ENCODE measurements at places on chromosomes 13 and 19.

DNA sequence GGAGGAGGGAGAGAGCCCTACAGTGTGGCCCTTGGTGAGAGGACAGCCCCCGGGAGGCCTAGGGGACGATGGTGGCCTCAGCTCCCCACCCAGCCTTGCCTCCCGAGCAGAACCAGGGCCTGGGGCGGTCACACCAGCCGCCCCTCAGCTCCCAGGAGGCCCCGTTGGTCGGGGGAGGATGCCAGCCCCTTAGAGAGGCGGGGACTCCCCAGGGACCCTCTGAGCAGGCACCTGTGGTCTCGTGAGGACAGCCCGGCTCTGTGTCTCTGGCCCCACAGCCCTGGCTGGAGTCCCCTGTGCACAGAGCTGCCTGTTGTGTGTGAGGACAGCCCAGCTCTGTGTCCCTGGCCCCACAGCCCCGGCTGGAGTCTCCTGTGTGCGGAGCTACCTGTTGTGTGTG, 158.8 kb downstream of the KDM4B start:
- no peak for DNase-seq

GRCh38 chr13:87087741-87088140, 583.4 kb upstream of the SLITRK5 start:
- DNase-seq = no peak

DNA sequence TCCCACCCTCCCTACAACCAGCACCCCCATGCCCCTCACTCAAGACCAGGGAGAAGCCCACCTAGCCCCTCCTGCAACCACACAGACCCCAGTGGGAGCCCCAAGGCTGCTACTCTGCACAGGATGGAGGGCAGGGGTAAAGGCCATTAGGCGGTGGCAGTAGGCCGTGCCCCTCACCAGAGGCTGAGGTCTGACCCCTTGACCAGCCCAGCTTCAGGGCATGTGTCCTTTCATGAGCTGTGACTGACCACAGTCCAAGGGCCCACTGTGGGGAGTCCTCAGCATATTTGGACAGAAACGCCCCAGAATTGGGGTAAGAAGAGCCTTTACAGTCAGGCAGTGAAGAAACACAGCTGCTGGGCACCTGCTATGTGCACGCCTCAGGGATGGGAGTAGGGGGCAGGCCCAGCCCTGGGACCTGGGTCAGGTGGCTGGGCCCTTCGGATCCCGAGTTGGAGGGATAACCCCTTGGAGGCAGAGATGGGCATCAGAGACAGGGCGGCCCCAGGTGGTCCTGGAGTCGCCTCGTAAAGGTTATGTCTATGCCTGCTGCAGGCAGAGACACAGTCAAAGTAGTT, 1.7 kb upstream of the RPS5 start:
- no peak for DNase-seq

GRCh38 chr19:39199025-39199424, 2.3 kb downstream of the NCCRP1 start:
- peak; percentile 37 for DNase-seq

- no peak for DNase-seq
Measured at GRCh38 chr13:59477011-59477410, 686.7 kb downstream of the DIAPH3 start.

DNA sequence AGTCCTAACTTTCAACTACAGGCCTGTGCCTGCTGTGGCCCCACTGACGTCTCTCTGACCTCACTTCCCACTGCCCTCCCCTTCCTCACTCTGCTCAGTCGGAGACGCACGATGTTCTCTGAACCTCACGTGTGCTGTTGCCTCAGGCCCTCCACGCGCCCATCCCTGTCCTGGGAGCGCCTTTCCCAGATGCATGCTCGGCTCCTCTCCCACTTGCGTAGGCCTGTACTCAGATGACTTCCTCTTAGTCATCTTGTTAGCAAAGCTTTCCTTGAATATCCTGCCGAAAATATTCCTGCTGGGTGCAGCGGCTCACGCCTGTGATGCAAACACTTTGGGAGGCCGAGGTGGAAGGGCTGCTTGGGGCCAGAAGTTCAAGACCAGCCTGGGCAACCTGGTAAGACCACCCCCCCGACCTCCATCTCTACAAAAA, 9.3 kb upstream of the SYT5 start:
- DNase-seq = peak; percentile 57

GRCh38 chr13:75467040-75467728, 14.8 kb downstream of the TBC1D4 start:
- DNase-seq = no peak

GRCh38 chr13:76481738-76482137, 404.5 kb downstream of the KCTD12 start:
- DNase-seq = no peak

DNA sequence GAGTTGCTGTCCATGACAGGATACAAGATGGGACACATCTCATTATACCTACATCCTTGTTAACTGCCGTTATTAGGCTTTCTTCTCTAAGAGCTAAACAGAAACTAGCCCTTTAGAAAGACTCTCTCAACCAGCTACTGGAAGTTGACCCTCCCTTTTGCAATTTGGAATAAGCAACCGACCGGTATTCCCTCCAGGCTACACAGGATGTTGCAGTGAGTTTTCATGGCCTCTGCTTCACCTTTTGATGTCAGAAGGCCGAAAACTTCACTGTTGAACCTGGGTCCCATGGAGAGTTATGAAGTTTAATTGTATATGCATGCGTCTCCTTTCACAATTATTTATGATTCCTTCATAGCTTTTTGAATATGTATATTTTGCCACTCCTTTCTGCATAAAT, 1042.5 kb upstream of the SPRY2 start:
- no peak for DNase-seq

DNA sequence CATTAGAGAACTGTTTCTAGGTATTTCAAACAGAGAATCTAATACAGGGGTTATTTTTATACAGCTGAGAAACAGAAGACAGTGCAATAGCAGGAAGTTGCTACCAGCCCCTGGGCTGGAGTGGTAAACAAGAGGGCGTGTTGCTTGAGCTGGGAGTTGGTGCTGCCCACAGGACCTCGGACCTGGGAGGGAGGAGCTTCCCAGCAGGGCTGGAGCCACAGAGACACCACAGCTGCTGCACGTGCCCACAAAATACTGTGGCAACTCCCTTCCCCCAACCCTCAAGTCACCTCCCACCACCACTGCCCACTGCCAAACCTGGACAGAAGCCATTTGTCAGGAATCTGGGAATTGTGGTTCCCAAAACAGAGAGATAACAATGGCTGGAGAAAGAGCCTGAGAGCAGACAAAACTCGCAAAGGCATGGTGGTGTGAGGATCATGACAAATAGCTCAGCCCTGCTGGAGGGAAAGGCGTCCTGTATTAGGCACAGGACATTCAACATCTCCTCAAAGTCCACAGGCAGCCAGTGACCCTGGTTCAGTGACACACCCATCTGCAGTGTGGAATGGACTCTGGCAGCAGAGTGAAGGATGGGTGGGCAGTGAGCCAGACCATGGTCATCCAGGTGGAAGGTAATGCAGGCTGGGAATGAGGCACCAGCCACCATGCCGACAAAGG, 57.2 kb downstream of the SPATA13 start:
- DNase-seq = no peak

GRCh38 chr19:4589579-4590410, 30.3 kb upstream of the SEMA6B start:
- DNase-seq = no peak

- DNase-seq = no peak
Measured at GRCh38 chr13:21583478-21583877, 20.5 kb downstream of the MICU2 start.

DNA sequence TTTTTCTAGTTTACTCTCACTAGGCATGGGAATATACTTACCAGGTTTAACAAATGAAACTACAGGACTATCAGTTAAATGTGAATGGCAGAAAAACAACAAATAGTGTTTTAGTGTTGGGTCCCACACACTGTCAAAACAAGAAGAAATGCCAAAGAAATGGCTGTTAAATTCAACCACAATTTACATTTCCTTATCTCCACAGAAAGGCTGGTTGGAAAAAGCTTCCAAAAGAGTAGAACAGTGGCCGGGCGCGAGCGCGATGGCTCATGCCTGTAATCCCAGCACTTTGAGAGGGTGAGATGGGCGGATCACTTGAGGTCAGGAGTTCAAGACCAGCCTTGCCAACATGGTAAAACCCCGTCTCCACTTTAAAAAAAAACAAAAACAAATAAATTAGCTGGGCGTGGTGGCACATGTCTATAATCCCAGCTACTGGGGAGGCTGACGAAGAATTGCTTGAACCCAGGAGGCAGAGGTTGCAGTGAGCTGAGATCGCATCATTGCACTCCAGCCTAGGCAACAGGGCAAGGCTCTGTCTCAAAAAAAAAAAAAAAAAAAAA, 66.5 kb downstream of the SERP2 start:
- DNase-seq = no peak

DNA sequence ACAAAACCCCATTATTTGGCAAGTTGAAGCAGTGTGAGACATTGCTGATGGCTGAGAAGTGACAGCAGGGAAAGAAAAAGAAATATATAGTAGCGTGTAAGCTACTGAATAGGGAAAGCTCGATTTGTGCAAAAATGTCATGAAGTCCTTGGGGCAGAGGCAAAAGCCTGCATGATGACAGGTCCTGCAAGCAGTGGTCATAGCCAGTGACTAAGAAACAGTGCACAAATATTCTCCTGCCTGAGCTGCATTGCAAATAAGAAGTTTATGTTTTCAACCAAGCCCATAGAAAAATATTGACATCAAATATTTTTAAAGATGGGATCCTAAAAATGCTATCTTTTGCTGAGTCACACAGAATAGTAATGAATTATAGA, 270.0 kb downstream of the SLITRK6 start:
- no peak for DNase-seq

DNA sequence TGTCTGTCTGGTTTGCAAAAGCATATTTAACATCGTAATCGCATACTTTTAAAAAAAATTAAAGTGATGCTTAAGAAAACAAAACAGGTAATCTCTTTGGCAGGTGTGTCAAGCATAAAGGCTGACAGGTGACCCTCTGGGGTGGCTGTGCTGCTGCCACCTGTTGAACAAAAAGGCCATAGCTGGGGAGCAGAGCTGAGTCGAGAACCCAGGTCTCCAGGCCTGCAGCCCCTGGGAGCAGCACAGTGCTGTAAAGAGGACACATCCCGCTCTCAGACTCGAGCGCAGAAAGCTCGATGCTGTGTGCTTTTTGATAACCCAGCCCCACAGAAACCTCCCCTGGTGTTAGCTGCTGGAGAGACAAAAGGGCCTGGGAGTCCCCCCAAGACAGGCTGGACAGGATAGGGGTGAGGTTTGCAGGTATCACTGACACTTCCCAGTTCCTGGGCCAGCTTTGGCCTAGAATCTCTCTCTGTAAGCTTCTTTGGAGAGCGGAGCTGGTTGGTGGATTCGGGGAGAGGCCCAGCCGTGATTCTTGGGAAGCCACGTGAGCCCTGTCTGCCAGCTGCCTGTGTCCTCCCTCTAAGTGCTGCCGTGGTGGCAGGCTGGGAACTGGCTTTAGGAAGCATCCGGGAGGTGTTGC, 66.9 kb downstream of the C13orf42 start:
- no peak for DNase-seq

GRCh38 chr13:81197483-81197882, 856.6 kb upstream of the SPRY2 start:
- no peak for DNase-seq

- DNase-seq = no peak
Measured at GRCh38 chr19:38323291-38323690, 3.6 kb downstream of the KCNK6 start.

DNA sequence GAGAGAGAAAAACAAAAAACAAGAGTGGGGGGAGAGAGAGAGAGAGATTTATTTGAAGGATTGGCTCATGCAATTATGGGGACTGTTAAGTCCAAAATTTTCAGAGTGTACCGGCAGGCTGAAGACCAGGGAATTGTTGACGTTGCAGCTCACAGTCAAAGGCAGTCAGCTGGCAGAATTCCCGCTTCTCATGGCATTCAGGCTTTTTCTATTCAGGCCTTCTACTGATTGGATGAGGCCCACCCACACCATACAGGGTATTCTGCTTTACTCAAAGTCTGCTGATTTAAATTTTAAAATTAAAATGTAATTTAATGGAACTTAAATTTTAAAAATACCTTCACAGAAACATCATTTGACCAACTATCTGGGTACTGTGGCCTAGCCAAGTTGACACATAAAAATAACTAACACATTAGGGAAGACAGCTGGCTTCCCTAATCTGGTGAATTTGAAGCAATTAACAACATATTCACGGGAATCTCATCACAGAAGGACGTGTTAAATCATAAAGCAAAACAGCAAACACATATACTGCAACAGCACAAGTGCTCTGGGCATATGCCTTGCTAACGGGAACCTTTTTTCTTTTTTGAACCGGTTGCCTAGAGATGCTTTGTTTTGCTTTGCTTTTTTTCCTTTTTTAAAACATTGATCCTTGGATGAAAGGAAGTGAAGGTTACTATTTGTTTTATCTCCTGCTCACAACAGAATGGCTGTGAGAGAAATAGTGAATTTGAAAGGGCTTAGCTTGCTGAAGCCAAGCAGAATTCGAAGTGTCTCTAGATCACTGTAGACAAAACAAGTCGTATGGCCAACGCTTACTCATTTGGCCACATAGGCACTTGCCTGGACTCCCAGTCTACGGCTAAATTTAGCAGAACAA, 505.1 kb downstream of the IRS2 start:
- no peak for DNase-seq

- DNase-seq = no peak
Measured at GRCh38 chr13:112879283-112879833, 89.7 kb upstream of the MCF2L start.

GRCh38 chr13:69423844-69424243, 683.8 kb upstream of the ATXN8OS start:
- DNase-seq = no peak

- peak; percentile 68 for DNase-seq
Measured at GRCh38 chr13:71242201-71242600, 624.8 kb downstream of the DACH1 start.

- no peak for DNase-seq
Measured at GRCh38 chr19:33718651-33719254, 77.9 kb upstream of the KCTD15 start.

DNA sequence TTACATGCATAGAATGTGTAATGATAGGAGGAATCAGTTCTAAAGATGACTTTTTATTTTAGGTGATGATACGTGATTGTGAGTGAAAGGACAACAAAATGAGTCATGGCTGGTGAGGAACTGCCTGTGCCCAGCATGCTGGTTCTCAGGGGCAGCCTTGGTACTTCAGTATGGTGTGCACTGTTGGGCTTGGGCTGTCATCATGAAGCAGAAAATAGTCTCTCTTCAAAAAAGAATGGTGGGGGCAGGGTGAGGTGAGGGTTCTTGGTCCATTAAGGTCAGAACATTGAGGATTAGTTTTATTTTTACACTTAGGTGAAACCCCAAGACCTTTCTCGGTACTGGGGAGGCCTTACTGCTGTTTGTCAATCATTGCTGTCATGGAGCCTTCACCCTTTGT, 309.5 kb downstream of the MTUS2 start:
- no peak for DNase-seq

DNA sequence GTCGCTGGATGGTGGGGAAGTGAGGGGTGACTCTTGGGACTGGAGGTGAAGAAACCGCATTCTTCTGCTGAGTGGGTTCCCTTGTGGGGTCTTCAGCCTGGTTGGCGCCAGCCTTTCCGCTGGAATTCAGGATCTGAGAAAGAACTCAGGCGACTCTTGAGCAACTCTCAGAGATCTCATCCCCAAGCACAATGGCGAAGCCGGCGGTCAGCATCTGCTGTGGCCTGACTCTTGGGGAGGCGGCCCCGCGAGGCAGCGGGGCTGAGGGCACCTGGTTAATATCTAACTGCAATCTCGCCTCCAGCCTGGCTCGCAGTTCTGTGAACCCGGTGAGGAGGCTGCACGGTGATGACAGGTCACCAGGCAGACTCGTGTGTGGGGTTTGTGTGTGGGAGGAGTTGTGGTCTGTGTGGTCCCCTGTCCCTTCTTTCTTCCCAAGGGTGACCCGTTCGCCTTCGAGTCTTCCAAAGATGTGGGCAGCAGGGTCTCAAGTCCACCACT, 883 bp downstream of the ZNF441 start:
- DNase-seq = no peak

GRCh38 chr19:46030812-46031550, 8.1 kb upstream of the PGLYRP1 start:
- DNase-seq = no peak

Data from SHP77 treated with DMSO at 0.1 percent for 48 hours (cell line).